Fibroblast of villous mesenchyme (primary cell): ENCODE measurements at places on chromosomes 11 and 22. TPM values are rescaled to one million over a fixed set of nuclear protein-coding genes. Genes with fewer than 3 reads are reported as not detected.

Gene CTR9
- total RNA-seq = 20.6 and 36.7 TPM in 2 replicates

- DNase-seq = no peak
Observed at GRCh38 chr11:76839311-76839710, 21.4 kb upstream of the ACER3 start.

DNA sequence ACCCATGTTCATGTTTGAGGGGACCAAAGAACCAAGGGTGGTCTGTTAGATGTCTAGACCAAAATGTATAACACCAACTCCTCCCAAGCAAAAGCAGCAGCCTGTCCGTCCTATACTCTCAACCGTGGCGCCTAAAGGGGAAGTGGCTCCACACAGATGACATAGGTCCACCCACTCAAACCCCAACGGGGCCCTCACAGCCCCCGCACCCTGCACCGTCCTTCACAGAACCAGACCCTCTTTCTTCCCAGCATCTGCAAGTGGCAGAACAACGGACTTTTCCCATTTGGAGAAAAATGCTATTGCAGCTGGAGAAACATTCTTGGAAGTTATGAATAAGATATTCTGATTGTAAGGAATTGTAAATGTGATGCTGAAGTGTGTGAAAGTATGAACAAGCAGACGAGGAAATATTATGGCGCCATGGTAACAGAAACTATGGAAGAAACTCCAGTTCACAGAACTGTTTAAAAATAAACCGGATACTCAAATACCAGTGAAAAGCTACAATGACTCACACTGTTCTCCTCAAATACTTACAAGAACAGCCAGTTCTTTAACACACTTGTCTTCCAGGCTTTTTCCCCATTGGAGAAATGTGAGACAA, 76.5 kb upstream of the ARFGAP3 start:
- DNase-seq = peak; percentile 95

GRCh38 chr11:47388697-47389576, 10.6 kb upstream of the SPI1 start:
- DNase-seq = no peak

GRCh38 chr22:30244066-30244465, 2.5 kb downstream of the LIF start:
- DNase-seq = no peak

DNA sequence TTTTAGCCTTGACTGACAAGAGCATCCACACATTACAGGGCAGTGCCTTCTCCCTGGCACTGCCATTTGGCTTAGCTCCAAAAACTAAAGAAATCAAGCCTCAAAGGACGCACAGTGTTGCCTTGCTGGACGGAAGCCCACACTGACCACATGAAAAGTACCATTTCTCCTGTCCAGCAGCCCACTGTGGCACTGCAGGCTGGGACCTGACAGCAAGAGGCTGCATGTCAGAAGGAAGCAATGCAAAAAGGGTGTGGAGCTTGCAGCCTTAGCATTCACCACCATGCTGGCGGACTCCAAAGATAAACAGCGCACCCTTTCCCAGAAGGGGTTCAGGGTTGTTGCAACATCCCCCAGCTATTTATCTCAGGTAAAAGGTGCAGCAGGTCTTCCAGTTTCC, 109.3 kb upstream of the BMAL1 start:
- DNase-seq = no peak

DNA sequence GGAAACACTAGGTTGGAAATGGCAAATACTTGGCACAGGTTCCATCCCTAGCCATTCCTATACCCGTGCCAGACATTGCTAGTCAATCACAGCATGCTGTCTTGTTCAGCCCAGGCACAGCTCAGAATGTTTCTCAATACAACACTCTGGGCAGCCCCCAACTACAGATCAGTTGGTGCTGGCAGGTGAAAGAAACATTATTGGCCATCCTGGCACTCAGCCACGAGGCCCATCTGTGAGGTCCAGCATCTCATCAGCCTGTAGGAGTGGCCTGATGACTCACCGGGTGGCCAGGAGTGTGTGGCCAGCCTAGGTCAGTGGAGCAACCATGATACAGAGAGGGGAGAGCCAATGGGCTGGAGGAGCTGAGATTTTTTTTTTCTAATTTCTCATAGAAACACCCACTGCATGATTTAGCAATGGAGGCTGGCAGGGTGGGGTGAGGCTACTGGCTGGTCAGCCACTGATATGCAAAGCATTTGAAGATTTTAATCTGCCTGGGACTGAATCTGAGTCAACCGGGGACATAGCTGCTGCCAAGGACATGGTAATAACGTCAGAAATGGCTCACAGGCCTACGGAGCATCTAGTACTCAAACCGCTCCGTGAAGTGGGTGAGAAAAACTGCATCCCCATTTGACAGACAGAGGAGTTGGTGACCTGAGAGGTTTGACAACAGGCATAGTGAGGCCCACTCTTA, 5.4 kb downstream of the MYO18B start:
- DNase-seq = peak; percentile 93

DNA sequence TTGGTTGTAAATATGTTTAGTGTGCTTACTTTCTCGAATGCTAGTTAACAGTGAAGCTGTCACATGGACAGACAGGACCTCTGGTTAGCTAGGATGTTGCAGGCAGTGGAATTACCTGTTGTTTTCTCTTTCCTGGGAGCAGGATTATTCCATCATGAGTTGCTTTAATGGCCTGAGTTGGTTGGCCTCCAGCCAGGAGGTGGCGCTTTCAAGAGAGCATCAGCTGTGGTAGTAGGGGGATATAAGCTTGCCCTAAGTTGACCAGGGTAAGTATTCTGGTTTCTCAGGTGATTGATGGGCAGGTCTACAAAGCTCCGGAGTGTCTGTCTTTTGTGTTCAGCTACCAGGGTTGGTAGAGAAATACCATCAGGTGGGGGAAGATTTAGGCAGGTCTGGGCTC, 43.5 kb downstream of the NELL1 start:
- no peak for DNase-seq

GRCh38 chr22:42282252-42282942, 11.9 kb upstream of the TCF20 start:
- no peak for DNase-seq

DNA sequence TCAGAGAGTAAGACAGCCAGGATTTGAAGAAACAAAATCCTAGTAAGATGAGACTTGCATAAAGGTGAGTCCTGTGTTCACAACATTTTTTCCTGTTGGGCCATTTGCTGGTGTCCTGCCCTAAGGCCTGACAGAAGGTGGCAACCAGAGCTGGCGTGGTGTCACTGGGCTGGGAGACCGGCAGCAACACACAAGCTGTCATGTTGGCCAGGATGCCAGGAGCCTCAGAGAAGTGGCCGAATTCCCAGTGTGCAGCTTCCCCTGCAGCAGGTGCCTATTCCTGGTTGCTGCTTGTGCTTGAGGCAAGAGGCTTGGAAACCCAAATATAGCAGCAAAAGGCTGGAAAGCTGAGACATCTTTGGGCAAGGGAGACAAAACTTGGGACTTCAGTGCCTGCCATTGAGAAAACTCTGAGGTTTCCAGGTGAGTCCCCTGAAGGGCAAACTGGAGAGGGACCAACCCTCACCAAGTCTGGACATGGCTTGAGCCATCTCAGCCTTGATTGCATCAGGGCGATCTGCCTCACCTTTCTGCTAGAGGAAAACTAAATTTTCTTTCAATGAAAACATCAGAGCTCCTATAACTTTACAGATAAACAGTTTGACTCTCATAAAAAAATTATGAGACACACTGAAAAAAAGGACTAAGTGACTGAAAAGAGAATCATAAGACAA, 25.9 kb downstream of the ALG12 start:
- no peak for DNase-seq

Gene APBB1
- total RNA-seq = 35.4 and 42.2 TPM in 2 replicates

Gene RAC2
- total RNA-seq = 8.1 and 11.2 TPM in 2 replicates

Gene UCP2
- 2.6 and 6.1 TPM in 2 replicates for total RNA-seq

Gene DRICH1
- under 0.01 TPM in 1 of 2 replicates, not detected in the other for total RNA-seq

- DNase-seq = peak; percentile 87
Observed at GRCh38 chr22:32700191-32700882, 101.2 kb upstream of the TIMP3 start.

- no peak for DNase-seq
Observed at GRCh38 chr22:18062421-18062820, 15.4 kb upstream of the PEX26 start.

GRCh38 chr11:6249770-6250555, 9.7 kb upstream of the CCKBR start:
- DNase-seq = peak; percentile 98

DNA sequence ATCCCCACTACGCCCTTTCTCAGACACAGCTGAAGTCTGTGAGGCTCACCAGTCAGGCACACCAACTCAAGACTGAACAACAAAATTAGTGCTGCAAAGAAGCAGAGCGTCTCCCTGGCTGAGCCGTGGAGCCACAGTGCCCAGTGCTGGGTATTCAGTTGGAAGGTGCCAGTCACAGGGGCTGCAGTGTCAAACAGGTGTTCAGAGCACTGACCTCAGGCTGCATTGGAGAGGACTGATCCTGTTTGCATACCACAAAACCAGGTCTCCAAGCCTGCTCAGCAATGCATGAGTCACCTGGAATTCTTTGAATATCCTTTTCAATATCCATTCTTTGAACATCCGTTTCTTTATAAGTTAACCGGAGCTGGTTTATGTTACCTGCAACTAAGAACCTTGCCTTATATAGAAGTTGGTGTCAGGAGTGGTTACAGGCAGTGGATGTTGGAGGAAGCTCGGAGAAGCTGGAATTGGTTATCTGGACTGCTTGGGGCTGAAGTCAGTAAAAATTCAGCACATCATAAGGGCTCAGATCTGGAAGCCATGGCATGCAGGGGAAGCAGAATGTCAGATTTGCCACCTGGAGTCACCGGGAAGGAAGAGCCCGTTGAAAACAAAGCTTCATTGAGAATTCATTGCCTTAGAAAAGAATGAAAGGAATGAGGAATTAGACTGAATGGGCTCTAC, 30.3 kb downstream of the PDGFB start:
- no peak for DNase-seq

GRCh38 chr22:48112687-48113521, 1350.5 kb downstream of the TBC1D22A start:
- DNase-seq = no peak

GRCh38 chr11:94525546-94526324, 13.5 kb downstream of the C11orf97 start:
- DNase-seq = peak; percentile 50

DNA sequence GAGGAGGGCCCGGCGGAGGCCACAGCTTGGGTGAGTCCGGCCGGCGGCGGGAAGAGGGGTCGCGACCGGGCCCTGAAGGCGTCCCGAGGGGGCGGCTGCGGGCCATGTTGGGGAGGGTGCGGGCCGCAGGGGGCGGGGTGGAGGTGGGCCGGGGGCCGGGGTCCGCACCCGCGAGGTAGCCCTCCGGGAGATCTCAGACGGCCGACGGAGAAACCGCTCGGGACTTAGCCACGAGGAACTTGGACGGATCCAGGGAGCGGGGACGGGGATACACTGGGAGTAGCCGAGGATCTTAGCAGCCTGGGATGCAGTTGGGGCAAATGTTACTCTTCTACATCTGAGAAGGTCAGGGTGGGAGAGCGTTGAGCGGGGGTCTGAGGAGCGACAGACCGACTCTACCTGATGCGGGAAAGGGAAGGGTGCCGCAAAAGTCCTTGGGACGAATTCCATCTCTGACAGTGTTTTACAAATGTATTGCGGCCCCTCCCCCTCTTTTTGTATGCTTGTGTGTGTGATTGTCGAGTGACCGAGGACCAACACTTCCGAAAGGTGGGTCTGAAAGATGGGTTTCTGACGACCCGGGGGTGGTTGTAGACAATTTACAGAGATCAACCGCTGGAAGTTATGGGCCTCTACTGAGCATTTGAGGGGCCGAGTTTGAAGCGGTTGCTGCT, 658 bp downstream of the STIP1 start:
- DNase-seq = peak; percentile 28

Gene PGA5
- total RNA-seq = not detected in 2 replicates

Gene MS4A14
- not detected in 2 replicates for total RNA-seq

DNA sequence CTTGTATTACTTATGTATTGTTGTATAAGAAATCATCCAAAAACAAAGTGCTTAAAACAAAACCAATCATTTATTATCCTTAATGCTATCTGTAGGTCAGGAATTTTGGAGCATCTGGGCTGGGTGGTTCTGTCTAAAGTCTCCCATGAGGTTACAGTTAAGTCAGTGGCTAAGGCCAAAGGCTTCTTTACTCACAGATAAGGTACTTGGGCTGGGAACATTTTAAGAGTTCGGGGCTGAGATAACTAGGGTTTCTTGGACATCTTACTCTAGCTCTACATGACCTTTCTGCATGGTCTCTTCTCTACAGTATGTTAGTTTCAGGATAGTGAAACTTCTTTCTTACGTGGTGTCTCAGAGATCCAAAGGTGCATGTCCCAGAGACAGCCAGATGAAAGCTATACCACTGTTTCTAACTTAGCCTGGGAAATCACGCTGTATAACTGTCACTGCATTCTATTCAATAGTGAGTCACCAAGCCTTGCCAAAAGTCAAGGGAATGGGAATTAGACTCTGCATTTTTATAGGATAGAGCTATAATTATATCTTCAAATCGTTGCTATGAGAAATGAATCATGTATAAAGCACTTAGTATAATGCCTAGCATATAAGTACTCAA, 29.6 kb downstream of the SOX6 start:
- peak; percentile 7 for DNase-seq

- no peak for DNase-seq
Observed at GRCh38 chr11:35106595-35106994, 32.4 kb upstream of the CD44 start.

- DNase-seq = no peak
Observed at GRCh38 chr11:827146-827896, 398 bp upstream of the CRACR2B start.

Gene APOA1
- not detected in 2 replicates for total RNA-seq

DNA sequence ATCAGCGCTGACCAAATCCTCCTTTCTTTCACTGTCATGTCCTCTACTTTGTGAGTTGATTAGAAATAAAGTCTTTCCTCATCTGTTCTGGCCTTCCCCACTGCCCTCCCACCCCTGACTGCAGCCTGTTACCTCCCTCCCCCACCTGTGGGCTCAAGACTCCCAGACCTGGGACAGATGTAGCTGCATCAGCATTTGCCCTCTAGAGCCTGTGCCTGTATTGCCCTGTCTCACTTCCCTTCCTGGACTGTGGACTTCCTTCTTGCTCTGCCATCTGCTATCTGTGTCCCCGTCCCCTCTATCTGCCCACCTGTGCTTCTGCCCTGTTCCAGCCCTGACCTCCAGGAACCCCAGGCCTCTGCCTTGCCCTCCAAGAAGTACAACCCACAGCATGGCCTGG, 122.5 kb downstream of the GALNT18 start:
- DNase-seq = no peak

DNA sequence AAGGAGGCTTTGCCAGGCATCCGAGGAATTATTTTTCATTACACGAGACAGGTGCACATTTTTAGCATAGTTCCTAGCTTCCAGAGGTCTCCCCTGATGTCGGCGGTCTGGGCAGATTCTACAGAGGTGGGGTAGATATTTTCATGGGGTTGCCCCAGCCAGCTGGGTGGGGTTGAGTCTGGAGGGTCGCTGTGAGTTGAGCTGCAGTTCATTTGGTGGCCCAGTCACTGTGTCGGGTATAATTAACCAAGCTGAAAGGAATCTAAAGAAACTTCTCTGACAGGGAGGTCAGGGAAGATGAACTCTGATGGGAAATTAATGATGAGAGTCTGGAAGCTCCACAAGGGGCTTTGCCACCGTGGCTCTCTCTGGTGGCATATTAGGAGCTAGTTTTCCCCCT, 233.7 kb upstream of the NAV2 start:
- no peak for DNase-seq

Gene P2RY2
- total RNA-seq = under 0.01 TPM in 1 of 2 replicates, not detected in the other

- no peak for DNase-seq
Observed at GRCh38 chr22:39312410-39312809, 7.0 kb downstream of the RPL3 start.
